ENCODE measurements at places on chromosomes 13 and 19.

GRCh38 chr13:65470781-65471180 lies 1759.4 kb downstream of the PCDH9 start:
- DNase-seq: no peak

DNA sequence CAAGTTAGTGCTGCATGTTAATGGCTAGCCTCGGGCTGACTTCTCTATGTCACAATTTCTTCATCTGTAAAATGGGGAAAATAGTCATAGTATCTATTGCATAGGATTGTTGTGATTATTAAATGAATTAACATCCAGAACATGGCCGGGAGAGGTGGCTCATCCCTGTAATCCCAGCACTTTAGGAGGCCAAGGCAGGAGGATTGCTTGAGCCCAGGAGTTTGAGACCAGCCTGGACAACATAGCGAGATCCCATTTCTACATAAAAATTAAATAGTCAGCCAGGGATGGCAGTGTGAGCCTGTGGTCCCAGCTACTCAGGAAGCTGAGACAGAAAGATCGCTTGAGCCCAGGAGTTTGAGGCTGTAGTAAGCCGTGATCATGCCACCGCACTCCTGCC lies 21.8 kb upstream of the FBL start:
- no peak for DNase-seq

GRCh38 chr19:41133260-41133659 lies 19.0 kb downstream of the CYP2F1 start:
- no peak for DNase-seq

DNA sequence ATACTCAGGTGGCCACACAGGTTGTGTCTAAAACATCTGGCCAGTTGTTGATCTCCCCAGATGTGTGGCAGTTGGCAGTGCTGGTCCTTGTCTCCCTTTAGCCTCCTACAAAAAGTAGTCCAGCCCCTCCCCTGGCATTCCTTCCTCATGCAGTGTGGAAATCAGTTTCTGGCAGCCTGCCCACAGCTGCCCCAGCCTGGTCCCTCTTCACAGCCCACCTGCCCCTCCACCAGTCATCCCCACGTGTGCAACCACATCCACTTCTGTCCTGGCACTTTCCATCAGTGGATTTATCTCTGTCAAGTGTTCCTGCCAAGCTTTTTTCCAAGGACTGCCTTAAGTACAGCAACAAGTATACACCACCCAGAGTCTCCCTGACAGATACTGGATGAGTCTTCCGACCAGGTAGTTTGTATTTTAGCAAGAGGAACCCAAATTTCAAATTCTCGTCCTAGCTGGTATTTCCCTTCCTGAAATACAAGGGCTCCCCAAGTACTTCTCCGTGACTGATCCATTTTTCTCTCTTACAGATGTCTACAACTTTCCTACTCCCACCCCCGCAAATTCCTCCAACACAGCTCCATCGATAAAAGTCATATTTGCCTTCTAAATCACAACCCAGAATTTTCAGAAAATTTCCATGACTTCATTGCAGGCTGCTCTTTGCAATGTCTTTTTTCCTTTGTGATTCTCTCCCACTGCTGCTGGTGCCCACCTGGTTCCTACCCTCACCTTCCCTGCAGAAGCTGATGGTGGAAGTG lies 313.5 kb downstream of the FOXO1 start:
- DNase-seq: no peak

DNA sequence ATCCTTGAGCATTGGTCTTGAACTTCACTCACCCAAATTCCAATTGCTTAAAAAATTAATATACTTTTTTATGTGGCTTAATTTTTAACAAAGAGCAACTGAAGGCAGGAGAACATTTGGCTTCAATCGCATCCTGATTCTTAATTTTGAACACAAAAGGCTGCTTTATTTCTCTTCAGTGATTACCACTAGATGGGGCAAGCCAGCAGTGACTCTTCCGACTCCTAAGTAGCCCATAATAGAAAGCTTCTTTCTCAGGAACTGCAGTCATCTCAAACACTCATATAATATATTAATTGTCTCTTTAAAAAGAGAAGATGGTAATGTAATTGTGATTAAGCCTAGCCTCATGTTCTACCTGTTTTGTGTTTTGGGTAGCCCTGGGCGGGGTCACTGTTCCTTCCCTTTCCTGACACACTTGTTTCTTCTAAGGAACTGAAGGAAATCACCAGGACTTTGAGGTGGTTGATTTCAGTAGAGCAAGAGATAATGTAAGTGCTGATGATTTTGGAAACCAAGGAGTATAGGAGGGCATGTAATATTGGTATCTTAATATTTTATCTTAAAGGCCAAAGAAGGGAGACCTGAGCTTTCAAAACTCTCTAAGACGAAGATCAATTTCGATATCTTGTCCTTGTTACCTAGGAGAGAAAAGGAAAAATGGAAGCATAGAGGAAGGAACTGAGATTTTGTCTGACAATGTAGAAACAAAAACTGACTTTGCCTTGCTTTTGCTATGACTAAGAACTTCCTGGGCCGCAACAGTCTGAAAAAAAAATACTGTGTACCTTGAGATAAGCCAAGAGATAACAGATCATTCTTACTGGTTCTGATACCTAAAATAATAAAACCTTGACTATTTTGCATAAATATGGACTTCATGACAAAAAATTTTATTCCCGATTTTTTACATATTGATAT lies 73.1 kb downstream of the TNFSF13B start:
- DNase-seq: peak; percentile 33
